ENCODE measurements at places on chromosomes 13 and 19.

DNA sequence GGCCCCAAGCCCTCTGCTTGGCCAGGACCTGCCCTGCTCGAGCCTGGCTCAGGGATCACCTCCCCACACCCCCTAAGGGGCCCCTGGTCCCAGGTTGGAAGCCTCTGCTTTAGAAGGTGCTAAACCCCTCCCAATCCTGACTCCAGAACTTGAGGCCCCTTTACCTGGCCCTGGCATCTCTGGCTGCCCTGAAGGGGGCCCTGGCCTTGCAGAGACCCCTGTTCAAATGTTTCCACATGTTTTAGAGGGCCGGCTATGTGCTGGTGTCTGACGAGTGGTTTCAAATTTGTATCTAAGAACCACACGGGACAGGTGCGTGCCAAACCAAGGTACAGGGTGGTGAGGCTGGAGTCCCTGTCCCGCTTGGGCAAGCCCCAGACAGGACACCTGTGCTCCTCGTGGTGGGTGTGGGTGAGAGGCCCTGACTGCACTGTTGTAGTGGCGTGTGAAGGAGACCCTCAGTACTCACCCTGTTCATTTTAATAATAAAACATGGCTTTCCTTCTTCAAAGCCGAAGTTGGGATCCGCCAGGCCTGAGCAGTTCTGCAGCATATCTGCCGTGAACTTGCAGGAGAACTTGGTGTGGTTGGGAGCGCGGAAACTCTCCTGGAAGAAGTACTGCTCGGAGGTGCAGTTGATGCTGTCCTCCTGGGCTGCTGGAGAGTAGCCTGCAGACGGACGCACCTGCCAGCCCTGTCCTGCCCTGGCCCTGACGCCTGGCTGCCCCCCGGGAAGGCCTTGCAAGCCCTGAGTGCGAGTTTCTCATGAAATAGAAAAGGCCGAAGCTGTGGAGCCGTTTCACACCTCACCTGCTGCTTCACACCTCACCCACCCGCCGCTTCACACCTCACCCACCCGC is 5.4 kb downstream of the ATP4B start:
- DNase-seq, result no peak

DNA sequence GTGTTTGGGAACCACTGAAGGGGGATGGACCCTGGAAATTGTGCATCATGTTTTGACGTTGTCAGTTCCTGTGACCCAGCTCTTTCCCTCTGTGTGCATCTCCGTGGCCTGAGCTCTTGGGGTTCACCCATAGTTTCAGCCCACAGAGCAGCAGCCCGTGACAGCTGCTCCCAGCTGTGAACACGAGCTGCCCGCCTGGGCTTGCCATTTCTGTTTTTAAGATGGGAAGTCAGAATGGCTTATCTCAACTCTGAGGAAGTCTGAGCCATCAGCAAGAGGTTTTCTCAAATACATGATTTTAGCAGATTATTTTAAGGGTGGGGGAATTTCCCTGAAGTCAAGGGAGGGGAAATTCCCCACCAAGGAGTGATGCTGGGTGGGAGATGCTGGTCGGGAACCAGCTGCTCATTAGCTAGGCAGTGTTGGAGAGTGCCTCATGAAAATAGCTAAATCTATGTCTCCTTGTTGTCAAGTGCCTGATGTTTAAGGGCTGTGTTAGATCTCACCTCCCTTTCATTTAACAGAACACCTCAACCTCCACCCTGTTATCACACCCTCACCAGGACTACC is 34.8 kb upstream of the C1QTNF9 start:
- no peak for DNase-seq

DNA sequence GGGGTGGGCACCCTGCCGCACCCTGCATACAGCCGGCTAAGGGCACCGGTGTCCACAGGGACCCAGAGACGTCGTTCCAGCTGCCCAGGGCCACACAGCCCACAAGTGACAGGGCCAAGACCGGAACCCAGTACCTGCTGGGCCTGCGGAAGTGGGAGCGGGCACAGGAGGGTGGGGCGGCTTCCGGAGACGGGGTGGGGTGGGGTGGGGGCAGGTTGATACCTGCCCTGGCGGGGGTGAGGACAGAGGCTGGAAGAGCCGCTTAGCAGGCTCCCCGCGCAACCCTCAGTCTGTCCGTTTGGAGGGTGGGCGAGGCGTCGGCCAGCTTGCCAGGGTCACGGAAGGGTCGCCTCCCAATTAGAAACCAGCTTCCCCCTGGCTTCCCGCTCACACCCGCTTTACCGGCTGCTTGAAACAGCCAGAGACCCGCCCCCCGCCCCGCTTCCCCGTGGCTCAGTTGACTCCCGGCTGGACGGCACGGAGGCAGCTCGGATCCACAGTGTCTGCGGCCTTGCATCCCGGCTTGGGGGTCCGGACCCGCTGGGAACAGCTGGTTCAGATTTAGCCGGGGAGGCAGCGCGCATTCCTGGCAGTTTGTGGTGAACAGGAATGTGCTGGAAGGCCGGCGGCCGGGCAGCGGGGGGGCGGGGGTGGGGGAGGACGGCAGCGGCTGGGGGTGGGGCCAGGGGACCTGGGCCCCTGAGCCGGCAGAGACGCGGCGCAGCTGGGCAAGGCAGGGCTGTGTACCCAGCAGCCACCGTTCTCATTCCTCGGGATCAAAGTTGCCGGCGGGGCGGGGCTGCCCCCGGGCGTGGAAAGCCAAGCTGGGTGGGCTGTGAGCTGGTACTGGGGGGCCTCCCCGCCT is 1.9 kb downstream of the CNN2 start:
- DNase-seq, result no peak

DNA sequence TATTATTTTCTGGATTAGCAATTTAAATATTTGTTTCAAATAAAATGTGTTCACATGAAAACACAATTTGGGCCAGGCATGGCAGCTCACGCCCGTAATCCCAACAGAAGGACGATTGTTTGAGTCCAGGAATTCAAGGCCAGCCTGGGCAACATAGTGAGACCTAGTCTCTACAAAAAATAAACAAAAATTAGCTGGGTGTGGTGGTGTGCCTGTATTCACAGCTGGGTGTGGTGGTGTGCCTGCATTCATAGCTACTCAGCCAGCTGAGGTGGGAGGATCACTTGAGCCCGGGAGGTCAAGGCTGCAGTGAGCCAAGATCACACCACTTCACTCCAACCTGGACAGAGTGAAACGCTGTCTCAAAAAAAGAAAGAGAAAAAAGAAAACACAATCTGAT is 46.4 kb downstream of the KPNA3 start:
- DNase-seq, result no peak

- DNase-seq, result no peak
Measured at GRCh38 chr13:99724633-99725517, 223.6 kb downstream of the TM9SF2 start.
